HCT116 (cell line): ENCODE measurements at places on chromosomes 6 and 20.

DNA sequence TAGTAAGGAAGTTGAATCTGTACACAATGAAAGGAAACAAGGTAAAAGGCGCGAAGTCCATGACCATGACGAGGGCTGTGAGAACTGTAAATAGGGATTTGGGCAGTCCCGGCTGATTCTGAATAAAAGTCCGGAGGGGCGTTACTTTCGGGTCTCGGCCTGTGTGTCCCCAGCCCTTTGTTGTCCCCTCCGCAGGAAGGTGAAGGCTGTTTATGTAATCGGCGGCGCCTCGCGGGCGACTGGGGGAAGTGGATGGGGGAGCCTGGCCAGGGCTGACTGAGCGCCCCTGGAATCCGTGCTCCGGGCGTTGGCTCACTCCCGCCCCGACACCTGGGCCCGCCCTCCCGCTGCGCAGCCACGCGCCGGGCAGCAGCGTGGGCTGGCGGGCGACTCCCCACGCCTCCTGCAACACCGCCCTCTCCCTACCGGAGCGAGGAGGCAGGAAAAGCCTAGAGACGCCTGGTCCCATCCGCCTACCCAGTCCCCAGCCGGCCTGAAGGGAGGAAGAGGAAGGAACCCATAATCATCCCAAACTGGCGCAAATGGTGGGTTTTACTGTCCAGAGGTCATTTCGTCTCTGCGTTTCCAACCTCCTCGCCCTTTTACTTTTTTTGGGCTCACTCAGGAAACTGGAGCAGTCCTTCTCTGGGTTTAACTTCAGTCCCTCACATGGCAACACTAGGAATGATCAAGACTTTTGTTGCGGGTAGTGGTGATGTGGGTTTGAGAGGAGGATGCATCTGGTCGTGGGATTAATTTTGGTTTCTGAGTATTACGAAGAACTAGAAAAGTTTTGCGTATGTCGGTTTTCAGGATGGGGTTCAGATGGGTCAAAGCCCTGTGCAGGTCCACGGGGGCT is 12.1 kb downstream of the TRIM31 start:
- DNase-seq = no peak

DNA sequence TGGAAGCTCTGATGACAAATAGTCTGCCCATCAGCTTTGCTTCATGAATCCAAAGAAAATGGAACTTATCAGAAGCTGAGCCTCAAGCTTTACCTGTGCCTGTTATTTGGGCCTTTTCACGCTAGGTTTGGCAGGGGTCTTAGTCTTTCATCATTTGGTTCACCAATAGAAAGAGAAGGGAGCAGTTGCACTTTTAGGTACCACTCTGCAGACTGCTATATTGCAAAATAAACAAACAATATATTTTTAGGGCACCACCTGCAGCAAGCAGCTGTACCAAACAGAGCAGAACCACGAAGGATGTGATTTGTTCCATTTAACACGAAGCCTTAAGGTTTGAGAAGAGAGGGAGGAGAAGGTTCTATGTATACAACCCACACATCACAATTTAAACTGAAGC is 291.4 kb upstream of the RNF217 start:
- no peak for DNase-seq

GRCh38 chr20:61917474-61918145 is 148.1 kb downstream of the TAF4 start:
- DNase-seq = no peak

GRCh38 chr20:62208795-62209755 is 11.0 kb downstream of the HRH3 start:
- no peak for DNase-seq

- no peak for DNase-seq
These were observed 5.8 kb downstream of the IL20RA start for GRCh38 chr6:137039010-137039409.

GRCh38 chr6:133083248-133083967 is 157.7 kb upstream of the EYA4 start:
- no peak for DNase-seq

- DNase-seq = no peak
These were observed 18.5 kb upstream of the SLC16A10 start for GRCh38 chr6:111068866-111069234.

GRCh38 chr6:102407886-102408741 is 1014.6 kb downstream of the GRIK2 start:
- DNase-seq = no peak

DNA sequence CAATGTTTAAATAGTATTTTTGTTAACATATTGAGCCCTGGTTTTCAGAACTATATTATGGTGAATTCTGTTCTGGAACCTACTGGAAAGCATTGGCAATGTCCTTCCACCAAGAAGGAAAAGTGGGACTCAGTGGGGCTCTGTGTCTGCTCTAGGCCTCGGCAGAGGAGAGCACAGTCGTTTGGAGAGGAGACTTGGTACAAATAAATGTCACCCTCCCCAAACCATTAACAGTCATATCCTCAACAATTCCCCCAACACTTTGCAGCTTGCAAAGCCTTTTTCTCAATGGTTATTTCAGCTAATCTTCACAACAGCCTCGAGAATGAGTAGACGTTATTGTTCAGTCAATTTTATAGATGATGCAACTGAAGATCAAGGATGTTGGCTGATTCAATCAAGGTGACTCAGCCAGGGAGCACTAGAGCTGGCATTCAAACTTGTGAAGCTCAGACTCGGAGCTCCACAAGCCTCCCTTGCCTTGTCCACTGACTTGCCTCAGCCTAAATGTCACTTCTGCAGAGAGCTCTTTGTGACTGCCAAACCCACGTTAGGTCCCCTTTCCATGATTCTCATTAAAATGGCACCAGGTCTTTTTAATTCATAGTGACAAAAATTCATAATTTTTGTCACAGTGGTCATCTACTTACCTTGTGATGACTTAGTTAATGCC is 60.6 kb downstream of the TOX2 start:
- peak; percentile 86 for DNase-seq

DNA sequence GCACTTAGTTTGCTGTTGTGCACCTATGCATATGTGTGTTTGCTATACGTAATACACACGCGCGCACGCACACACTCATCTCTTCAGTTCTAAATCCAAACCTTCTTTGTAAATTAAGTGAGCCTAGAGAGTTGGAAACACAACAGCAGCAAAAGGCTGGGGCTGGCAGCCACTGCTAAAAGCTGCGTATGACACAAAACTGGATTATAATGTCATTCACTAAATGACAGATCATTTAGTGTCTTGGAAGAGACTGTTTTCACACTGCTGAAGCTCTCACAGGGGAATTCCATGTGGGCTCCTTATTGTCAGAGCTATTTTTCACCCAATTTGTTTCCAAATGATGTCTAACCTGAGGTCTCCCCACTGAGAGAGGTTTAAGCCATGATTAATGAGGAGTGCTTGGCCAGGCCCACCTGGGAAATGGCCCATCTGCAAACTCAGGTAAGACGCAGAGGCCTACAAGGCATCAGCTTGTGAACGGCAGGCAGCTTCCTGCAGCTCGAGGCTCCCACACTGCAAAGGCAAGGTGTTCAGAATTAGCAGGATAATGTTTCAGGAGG is 94.2 kb downstream of the OLIG3 start:
- no peak for DNase-seq

GRCh38 chr20:16747291-16747811 is 807 bp upstream of the OTOR start:
- no peak for DNase-seq

DNA sequence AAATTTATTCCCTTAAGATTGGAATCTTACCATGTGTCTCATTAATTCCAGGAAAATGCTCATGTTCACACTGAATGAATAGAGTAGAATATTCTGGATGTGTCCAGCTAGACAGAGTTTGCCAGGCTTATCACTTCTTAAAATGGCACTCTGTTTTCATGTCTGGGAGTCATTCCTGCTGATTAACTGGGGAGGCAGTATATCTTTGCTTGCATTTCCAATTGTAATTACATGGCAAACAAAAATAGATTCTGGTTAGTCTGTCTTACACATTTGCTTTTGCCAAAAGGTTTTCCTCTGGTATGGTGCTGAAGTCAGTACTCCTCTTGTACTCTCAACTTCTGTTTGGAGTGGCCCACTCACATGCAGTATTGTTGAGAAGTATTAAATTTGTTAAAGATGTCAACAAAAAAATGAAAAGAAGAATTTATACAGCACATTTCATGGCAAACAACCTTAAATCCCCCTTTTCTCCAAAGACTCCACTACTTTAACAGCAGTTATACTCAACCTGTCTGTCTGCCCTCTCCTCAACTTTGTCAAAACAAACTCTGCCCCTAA is 70.2 kb downstream of the TENT5A start:
- no peak for DNase-seq
